HCEC 1CT (cell line): ENCODE measurements at places on chromosomes 1 and 21.

GRCh38 chr1:63848733-63849132 is 74.9 kb downstream of the ROR1 start:
- no peak for DNase-seq

DNA sequence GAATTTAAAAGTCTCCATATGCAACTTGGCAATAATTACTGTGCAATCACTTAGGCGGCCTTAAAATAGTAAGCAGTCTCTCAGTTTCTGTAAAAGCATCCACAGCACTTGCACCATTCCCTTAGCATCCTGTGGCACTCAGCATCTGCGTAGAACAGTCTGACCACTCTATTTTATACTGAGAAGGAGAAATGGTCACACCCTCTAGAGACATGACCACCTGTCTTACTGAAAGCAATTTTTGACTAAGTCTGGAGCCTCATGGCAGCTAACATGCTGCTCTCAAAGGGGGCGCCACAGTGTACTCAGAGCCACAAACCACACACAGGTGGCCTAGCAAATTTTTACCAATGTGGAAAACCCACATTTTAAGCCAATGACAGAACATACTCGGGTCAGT is 62.0 kb downstream of the KCNK1 start:
- DNase-seq = no peak

DNA sequence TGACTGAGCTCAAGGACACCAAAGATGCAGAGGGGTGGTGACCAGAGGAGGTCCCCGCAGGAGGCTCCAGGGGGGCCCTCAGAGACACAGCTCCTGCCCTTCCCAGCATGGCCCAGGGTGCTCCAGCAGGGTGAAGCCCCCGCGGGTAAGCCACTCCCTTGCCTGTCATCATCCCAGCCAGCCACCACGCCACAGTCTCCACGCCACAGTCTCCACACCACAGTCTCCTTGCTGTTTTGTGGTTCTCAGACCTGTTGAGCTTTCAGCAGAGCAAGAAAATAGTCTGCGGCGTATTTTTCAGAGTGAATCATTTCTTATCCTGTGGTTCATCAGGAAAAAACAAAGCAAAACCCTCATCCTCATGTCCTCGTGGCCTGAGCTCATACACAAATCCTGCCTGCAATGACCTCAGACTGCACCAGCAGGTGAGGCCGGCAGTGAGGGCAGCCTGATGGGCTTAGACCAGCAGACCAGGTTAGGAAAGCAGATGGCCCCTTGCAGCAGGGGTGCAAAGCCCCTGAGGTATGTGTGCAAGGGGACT is 25.7 kb upstream of the ABCG1 start:
- DNase-seq = no peak

DNA sequence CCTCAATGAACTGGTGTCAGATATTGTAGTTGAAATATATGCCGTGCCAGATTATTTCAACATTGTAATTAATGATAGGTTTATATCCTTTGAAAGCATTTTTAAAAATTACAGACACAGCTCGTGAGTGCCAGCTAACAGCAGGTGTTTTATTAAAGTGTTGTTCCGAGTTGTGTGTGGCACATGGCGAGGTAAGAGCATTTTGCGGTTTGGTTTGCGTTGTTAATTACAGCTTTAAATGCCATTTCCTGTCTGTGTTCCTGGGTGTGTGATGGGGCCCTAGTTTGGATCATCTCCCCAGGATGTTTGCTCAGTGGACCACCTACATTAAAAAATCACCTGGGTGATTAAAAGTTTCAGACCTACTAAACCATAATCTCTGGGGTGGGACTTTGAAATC is 97.4 kb downstream of the PRDM2 start:
- no peak for DNase-seq

GRCh38 chr1:110853135-110853534 is 19.8 kb upstream of the CD53 start:
- no peak for DNase-seq
